Activated naive CD4-positive, alpha-beta T cell (primary cell): ENCODE measurements at places on chromosomes 6 and 20.

DNA sequence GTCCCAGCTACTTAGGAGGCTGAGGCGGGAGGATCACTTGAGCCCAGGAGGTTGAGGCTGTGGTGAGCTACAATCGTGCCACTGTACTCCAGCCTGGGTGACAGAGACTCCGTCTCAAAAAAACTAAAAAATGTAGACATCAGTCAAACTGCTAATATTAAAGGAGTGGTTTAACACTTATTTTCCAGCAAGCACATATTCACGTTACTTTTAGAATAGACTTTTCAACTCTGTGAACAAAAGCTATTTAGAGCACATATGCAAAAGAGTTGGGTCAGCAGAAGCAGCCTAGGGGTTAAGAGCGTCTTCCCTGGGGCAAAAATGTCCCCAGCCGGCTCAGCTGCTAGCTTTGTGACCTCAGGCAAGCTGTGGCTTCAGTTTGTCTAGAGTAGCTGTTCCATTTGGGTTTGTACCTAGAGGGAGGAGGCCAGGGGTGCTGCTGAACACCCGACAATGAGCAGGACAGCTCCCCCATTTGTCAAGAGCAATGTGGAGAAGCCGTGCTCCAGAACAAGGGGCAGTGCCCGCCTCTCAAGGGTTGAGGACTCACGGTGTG, 62.5 kb upstream of the PTGIS start:
- DNase-seq: no peak

DNA sequence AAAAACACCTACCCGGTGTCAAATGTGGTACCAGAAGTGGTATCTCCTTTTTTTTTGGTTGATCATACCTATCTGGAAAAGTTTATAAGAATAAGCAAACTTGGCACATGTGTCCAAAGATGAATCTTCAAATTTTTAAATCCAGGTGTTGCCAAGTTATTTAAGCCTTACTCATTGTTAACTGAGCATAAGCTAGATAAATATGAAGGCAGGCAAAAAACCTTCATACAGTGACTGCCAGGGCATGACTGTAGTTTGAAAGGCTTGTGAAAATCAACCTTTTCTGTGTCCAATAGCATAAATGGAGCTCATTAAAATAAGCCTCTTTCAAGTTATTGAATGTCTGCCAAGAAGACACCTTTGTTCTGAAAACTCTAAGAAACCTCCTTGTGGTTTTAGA, 699.2 kb downstream of the DOK5 start:
- DNase-seq: no peak

GRCh38 chr6:159931846-159932245, 37.0 kb upstream of the IGF2R start:
- no peak for DNase-seq

GRCh38 chr6:110322151-110322873, 35.8 kb downstream of the METTL24 start:
- DNase-seq: no peak

GRCh38 chr6:43170417-43170930, 595 bp upstream of the SRF start:
- no peak for DNase-seq

- no peak for DNase-seq
Measured at GRCh38 chr20:48875914-48876240, 45.6 kb upstream of the ARFGEF2 start.

- no peak for DNase-seq
Measured at GRCh38 chr20:44166477-44166876, 20.5 kb downstream of the JPH2 start.

GRCh38 chr20:59082077-59082740, 39.6 kb upstream of the PRELID3B start:
- DNase-seq: no peak

- no peak for DNase-seq
Measured at GRCh38 chr6:81401970-81402690, 350.4 kb downstream of the TENT5A start.

DNA sequence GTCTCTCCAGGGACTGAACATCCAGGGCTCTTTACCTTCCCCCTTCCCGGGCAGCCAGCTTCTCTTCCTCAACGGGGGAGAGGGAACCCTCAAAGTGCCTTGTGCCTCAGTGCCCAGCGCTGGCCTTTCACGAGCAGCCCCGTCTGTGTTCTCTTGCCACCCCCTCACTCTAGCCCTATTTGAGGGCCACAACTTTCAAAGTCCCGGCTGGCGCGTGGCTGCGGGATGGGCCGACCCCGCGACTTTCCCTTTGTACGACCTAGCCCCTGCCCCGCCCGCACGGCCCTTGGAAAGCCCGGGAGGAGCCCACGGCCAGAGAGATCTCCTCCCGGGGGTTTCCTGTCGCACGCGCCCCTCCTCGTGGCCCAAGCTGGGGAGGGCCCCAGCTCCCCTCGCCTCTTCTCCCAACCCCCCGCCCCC, 559 bp downstream of the SCRT2 start:
- no peak for DNase-seq

DNA sequence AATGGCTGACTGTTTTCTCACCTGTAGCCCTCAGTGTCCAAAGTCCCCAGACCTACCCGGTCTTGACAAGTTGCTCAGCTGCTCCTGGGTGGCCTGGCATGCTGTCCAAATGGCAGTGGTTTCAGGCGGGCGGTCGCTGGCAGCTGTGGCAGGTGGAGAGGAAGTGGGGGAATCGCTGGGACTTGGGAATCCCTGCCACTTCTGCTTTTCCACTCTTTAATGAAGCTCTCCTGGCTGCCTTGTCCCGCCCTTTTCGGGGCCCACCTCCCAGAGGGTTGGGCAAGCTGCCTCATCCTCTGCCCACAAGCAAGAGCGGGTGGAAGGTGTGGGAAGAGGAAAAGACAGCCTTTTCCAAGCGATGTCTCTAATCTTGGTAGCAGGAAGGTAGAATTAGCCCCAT, at the start of gene OCSTAMP:
TSS of gene OCSTAMP (minus strand) at position 194 of the 400 bp plus-strand sequence. CDS start at position 100, 94 bp downstream.
- no peak for DNase-seq

GRCh38 chr20:23637282-23638221, at the start of gene CST3:
Gene CST3, minus strand, starts transcription at chr20:23637955. Its CDS starts 93 bp downstream, at chr20:23637862.
- DNase-seq: no peak

- no peak for DNase-seq
Measured at GRCh38 chr20:39013662-39014109, 51.5 kb downstream of the DHX35 start.

DNA sequence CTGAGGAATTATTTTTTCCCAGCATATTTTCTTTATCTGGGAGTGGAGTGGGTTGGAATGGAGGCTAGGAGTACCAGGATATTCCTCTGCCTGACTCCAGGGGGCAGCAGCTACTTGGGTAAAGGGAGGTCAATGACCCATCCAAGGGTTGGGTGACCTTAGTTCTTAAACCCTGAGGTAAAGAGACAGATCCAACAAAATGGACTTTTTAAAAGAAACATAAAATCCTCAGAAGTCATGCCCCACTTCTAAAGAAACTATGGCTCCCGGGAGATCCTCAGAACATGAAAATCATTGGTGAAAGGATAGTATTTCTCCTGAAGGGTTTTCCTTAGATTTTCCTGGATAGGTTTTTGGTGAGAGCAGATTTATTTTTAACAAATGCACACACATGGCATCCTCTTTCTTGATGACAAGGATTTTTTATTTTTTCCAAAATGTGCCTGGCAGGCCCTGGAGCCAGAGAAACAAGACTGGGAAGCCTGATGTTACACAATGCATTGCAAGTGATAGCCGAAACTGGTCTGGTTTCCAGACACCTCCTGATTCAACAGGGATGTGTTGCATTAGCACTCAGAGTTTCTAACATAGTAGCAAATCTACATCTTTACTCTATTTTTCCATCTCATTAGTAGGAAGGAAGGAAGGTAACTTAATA, 240.9 kb upstream of the BTBD3 start:
- no peak for DNase-seq

- DNase-seq: no peak
Measured at GRCh38 chr6:98717988-98718387, 116.4 kb upstream of the POU3F2 start.

DNA sequence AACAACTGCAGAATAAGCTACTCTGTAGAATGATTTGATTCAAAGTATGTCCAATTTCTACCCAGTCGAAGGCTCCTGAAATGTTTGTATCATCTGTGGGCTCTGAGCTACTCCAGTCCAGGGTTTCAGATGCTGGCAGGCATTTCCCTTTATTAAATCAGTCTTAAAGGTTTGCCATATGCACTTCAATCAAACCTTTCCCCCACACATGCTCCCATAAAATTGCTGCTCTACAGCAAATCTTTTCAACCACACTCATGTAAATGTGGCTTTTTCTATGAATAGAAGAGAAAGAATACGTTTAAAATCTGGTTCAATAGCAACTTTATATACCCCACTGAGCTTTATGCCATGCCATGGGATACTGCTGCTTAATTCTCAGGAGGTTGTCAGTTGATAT, 242.4 kb upstream of the MAP3K7 start:
- no peak for DNase-seq

GRCh38 chr6:106743612-106744011, 114.2 kb downstream of the QRSL1 start:
- no peak for DNase-seq
